ENCODE measurements at places on chromosomes 11 and 22. TPM values are rescaled to one million over a fixed set of nuclear protein-coding genes. Genes with fewer than 3 reads are reported as not detected.

GRCh38 chr11:71248656-71249055 is 3.7 kb downstream of the SHANK2 start:
- DNase-seq = no peak
- H3K4me3 ChIP-seq = peak overlapping the region; percentile 17
- H3K4me1 ChIP-seq = peaks cover 38% of the 10 kb centered on the region
- H3K36me3 ChIP-seq = peaks cover 3% of the 10 kb centered on the region
- no peak overlapping the region for H3K27ac ChIP-seq

GRCh38 chr11:46692450-46692849 is 8.0 kb downstream of the ARHGAP1 start:
- H3K4me1 ChIP-seq = no peaks in the 10 kb centered on the region
- no peak overlapping the region for H3K4me3 ChIP-seq
- H3K27me3 ChIP-seq = no peaks in the 10 kb centered on the region
- no peak overlapping the region for H3K27ac ChIP-seq
- peaks cover 7% of the 10 kb centered on the region for H3K36me3 ChIP-seq

GRCh38 chr11:34055218-34056000 is 3.9 kb downstream of the CAPRIN1 start:
- H3K36me3 ChIP-seq = peaks cover 23% of the 10 kb centered on the region
- peaks cover 37% of the 10 kb centered on the region for H3K4me1 ChIP-seq
- peak overlapping the region; percentile 63 for H3K4me3 ChIP-seq
- H3K27me3 ChIP-seq = no peaks in the 10 kb centered on the region
- DNase-seq = no peak

Gene MTCH2
- total RNA-seq = 82.7 TPM

Gene RASD2
- total RNA-seq = 0.07 TPM

GRCh38 chr11:76777305-76777704 is 5.9 kb upstream of the TSKU start:
- peaks cover 22% of the 10 kb centered on the region for H3K4me1 ChIP-seq
- no peak for DNase-seq
- no peaks in the 10 kb centered on the region for H3K27me3 ChIP-seq
- no peak overlapping the region for H3K27ac ChIP-seq

DNA sequence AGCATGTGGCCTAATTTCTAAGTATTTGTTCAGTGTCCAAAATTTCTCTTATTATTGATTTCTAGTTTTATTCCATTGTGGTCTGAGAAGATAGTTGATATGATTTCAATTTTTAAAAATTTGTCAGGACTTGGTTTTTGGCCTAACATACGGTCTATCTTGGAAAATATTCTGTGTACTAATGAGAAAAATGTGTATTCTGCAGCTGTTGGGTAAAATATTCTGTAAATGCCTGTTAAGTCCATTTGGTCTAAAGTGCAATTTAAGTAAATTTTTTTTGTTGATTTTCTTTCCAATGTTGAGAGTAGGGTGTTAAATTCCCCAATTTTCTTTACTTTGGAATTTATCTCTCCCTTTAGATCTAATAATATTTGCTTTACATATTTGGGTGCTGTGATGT is 78.3 kb downstream of the TECTA start:
- no peaks in the 10 kb centered on the region for H3K27me3 ChIP-seq
- no peak overlapping the region for H3K27ac ChIP-seq
- peaks cover 15% of the 10 kb centered on the region for H3K36me3 ChIP-seq
- DNase-seq = no peak
- no peak overlapping the region for H3K4me3 ChIP-seq

Gene CCDC87
- total RNA-seq = 0.89 TPM

Gene DUSP8
- total RNA-seq = 15.9 TPM

Gene DEPDC7
- 1.7 TPM for total RNA-seq

Gene KIRREL3
- total RNA-seq = 0.26 TPM

DNA sequence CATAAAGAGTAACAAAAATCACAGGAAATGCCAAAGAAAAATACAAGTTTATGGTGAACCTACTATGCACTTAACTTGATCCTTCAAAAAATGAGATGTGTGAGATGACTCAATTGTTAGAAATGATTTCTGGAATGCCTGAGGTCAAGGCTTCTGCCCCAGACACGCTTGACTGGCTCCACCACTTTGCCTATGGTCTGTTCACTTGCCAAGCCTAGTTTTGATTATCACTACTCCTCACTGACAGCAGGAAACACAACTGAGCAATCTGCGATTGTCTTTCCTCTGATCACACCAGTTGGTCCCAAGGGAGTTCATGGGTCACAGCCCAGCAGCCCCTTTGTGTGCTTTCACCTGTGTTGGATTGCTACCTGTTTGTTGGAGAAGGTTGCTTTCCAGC is 20.6 kb upstream of the PRDM10 start:
- no peaks in the 10 kb centered on the region for H3K27me3 ChIP-seq
- DNase-seq = no peak
- peaks cover 3% of the 10 kb centered on the region for H3K4me1 ChIP-seq
- no peak overlapping the region for H3K4me3 ChIP-seq
- H3K27ac ChIP-seq = no peak overlapping the region

DNA sequence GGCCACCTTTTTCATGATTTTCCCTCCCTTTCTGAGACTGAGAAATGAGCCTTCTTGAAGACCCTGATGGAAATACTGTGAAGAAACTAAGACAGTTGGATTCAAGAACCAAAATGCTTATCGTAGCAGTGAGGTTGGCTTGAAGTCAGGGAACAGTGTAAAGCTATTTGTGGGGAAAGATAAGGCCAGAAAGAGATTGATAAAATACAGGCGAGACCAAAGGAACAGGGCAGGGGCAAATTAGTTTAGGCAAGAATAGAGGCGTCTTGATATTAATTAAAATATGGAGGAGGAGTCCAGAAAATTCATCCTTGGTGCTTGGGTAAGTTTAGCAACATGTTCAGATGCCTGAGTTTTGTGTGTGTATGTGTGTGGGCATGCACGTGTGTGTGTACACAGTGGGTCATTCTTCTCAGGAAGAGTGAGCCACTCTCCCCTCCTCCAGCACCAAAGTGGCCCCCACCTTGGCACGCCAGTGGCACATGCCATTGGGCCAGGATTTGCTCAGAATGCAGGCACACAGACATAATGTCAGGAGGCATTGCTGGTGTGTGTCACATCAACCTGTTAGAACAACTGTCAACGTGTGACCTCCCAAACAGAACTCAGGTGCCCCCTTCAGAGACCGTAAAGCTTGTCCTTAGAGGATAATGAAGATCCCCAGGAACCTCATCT is 3.9 kb upstream of the EHF start:
- no peak for DNase-seq
- no peaks in the 10 kb centered on the region for H3K27me3 ChIP-seq
- H3K27ac ChIP-seq = no peak overlapping the region

DNA sequence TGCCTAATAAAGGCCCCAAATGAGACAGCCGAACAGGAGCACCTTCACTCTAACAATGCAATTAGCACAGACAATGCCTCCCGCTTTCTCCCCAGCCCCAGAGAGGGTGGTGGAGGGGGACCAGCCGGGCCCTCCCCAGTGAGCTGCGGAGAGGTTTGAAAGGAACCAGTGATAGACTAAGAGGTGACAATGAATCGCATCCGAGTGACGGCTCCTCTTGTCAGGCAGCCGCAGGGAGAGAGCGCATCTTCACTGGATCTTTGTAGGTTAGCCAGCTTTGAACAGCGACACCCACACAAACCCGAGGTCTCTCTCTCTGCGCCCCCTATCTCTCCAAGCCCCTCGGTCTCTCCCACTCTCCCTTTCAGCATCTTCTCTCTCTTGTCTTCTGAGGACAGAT is 28.0 kb downstream of the FLRT1 start:
- H3K27me3 ChIP-seq = peaks cover 51% of the 10 kb centered on the region
- H3K36me3 ChIP-seq = no peaks in the 10 kb centered on the region
- no peak overlapping the region for H3K27ac ChIP-seq
- no peak overlapping the region for H3K4me3 ChIP-seq

Gene LPXN
- total RNA-seq = 6.6 TPM

- H3K4me1 ChIP-seq = no peaks in the 10 kb centered on the region
- H3K36me3 ChIP-seq = no peaks in the 10 kb centered on the region
- no peak overlapping the region for H3K27ac ChIP-seq
Observed at GRCh38 chr11:70713086-70713835, 314.9 kb downstream of the CTTN start.

GRCh38 chr11:131393691-131394090 is 23.3 kb downstream of the NTM start:
- DNase-seq = no peak
- peaks cover 11% of the 10 kb centered on the region for H3K4me1 ChIP-seq
- H3K4me3 ChIP-seq = no peak overlapping the region
- H3K27me3 ChIP-seq = peaks cover 4% of the 10 kb centered on the region
- H3K27ac ChIP-seq = no peak overlapping the region
- no peaks in the 10 kb centered on the region for H3K36me3 ChIP-seq
